ENCODE measurements at places on chromosomes 13 and 19.

DNA sequence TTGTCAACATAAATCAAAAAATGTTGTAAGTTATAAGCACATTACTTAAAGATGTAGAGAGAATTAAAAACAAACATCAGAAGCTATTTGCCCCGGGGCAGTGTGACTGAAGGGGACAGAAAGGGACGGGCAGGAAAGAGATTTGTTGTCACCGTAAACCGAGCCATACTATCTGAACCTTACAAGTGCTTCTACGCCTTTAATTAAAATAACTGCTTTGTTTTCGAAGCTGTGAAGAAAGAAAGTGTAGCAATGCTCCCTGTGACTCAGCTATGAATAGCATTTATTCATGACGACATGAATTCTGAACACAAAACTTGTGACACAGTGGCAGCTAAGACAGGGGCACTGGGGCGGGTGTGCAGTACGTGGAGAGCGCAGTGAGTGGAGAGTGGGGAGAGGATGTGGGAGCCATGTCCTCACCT is 30.0 kb downstream of the ZNF787 start:
- peak; percentile 72 for DNase-seq

GRCh38 chr19:7292950-7293761 is 1.1 kb downstream of the INSR start:
- no peak for DNase-seq

DNA sequence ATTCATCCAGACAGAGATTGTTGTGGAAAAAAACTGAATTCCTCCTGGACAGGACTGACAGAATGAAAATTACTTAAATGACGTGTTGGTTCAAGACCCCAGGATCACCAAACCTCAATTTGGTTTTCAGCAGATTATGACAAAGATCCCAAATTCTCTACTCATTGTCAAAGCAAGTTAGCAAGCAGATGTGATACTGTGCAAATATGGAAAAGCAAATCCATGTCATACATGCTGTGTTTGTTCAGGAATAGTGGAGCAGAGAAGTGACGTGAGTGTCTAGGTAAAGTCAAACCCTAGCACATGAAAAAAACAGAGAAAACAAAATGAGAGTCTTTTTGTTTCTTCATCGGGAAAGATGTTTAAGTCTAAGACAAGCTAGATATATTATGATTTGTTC is 169.2 kb upstream of the NBEA start:
- DNase-seq, result no peak

DNA sequence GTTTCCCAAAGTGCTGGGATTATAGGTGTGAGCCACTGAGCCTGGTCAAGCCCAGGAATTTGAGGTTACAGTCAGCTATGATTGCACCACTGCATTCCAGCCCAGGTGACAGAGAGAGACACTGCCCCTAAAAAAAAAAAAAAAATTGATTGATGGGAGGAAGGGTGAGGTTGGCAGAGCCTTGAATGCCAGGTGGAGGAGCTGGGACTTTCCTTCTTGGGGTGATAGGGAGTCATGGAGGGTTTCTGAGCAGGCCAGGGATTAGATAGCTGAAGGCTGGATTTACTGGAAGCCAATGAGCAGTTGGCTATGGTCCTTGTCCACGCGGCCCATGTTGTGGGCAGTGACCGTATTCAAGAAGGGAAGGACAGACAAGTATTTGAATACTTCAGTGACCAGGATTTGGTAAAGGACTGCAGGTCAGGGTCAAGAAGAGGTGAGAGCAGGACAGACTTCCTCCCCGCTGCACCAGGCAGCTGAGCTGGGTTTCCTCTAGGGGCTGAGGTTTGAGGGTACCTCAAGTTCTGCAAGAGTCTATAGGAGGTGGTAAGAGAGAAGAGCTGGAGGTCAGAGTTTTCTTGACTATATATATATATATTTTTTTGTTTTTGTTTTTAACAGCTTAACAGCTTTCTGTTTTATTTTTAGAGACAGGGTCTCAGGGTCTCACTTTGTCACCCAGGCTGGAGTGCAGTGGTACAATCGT is 6.9 kb upstream of the ICAM4 start:
- no peak for DNase-seq

DNA sequence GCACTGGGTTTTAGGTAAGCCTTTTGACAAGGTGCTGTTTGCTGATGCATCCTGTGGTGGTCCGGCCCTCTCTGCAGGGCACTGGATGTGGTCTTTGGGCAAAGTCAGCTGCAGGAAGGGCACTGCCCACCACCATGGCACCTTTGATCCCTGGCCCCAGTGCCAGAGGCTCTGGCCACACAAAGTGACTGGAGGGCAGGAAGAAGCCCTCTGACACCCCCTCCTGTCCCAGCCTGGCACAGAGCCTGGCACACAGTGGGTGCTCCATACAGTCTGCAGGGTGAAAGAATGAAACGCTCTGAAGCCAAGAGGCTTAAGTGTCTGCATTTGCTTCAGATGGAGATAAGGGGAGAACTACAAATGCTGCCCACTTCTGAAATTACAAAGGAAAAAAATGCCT is 47.6 kb upstream of the CNMD start:
- no peak for DNase-seq

DNA sequence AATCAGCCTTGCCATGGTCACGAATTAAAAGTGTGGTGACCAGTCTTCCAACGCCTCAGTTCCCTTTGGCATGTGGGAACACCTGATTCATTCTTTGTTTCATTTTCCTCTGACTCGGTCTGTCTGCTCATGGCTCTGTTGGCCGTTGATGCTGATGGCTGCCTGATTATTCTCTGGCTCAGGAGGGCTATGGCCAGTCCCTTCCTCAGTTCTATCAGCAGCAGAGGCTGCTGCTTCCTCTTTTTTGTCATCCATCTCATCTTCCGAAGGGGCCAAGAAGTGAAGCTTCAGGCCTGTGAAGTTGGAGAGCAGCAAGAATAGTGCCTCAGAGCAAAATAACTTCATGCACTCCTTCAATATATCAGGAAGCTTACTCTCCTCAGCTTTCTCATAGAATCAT is 9.5 kb upstream of the MLNR start:
- no peak for DNase-seq

DNA sequence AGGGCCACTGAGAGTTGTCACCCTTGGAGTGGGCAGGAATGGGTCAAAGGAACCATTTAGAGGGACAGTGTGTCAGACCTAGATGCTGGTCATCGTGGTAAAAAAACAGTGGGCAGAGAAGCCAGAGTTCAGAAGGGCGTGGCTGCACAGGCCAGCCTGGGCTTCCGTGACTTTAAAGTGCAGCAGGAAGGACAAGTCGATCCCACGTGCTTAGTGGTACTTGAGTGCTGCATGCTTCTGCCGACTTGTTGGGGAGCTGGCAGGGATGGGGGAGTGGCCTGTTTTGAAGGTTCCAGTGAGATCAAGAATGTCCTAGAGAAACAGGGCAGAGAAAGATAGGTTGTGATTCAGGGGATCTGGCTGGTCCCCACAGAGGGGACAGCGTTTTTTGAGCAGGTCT is 17.0 kb downstream of the LYL1 start:
- DNase-seq, result no peak

GRCh38 chr19:32388393-32388855 is 17.1 kb upstream of the DPY19L3 start:
- DNase-seq, result no peak

- peak; percentile 63 for DNase-seq
Measured at GRCh38 chr19:6108721-6109633, 1.3 kb downstream of the RFX2 start.

DNA sequence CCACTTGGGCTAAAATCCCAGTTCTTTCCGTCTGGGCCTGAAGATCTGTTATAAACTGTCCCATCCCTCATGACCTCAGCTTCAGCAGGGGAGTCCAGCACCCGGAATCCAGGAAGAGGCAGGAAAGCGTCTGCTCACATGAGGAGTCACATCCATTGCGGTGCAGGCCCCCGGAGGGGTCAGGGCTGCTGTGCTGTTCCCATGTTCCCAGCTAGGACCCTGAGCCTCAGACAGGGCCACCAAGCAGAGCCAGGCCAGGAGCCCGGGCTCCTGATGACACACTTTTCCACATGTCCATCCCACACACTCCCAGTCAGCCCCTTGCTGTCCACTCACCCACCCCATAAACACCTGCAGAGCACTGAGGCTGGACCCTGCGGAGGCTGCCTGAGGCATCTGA is 45.3 kb upstream of the VSTM2B start:
- DNase-seq, result no peak

DNA sequence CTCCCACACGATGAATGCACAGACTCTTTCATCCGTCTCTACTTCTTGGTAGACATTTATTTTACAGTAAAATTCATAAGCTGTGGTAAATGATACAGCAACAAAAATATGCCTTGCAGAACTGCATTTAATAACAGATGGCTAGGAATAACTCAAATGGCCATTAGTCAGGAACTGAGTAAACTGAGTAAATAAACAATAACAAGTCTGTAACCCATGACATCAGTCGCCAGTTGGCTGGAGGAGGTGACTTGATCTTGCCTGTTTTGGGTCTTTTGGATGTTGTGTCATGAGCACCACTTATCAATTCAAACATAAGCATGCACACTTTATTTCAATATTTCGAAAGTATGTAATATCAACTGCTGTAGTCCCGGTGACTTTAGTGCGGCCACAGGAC is 632.6 kb upstream of the ARGLU1 start:
- DNase-seq, result no peak

GRCh38 chr19:45164577-45165335 is 4.0 kb upstream of the NKPD1 start:
- DNase-seq, result peak; percentile 88

- DNase-seq, result no peak
Measured at GRCh38 chr19:2653710-2654707, 48.5 kb downstream of the GNG7 start.

DNA sequence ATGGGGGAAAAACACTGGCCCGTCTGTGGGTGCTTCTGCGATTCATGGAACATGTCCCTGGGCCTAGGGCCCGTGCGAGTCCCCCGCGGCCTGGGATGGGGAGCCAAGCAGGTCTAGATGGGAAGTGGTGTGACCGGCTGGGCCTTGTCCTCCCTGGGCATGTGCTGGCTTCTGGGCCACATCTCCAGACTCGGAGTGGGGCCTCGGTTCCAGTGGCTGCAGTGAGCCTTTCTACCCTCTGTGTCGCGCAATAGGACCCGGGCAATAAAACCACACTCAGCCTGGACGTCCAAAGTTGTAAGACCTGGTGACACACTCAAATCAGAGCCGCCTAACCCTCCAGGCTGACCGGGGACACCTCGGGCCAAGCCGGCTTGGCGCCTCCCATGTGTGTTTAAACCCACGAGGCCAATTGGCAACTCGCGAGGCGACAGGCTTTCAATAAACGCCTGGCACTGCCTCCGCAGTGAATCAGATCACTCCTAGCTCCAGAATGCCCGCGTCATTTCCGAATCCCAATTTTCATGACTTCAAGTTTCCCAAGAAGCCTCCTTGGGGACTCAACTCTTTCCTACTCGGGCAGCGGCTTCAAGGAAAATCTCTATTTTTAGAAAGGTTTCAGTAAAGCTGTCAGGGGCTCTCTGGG is 57.3 kb downstream of the KLF2 start:
- no peak for DNase-seq

- DNase-seq, result no peak
Measured at GRCh38 chr13:32135056-32135390, 103.4 kb downstream of the FRY start.

DNA sequence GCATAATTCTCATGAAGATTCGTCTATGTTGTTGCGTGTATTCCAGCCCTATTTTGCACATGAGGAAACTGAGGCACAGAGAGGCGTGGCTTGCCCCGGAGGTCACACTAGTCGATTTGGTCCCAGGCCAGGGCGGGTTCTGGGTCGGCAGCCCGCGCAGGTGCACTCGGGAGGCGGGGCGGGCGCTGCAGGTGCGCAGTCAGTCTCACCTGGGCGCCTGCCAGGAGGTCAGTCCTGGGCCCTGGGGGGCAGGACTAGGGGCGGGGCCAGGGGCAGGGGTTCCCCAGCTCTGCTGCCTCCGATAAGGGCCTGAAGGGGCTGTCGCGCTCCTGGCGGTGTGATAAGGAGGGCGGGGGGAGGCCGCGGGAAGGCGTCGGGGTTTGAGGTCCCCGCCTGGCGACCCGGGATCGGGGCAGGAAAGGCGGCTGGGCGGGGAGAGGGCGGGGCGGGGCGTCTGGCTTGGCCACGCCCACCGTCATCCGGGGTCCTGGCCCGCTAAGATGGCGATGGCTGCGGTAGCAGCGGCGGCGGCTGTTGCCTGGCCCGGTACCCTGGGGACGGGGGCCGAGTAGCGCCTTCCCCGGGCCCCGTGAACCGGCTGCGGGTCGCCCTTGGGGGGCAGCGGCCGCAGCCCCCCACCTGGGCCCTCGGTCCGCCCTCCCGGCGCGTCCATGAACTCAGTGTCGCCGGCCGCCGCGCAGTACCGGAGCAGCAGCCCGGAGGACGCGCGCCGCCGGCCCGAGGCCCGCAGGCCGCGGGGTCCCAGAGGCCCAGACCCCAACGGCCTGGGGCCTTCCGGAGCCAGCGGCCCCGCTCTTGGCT is at the start of gene ATG4D:
ATG4D (plus strand) TSS at position 485 of the 822 bp plus-strand sequence; CDS start at position 672, 187 bp downstream.
- peak; percentile 66 for DNase-seq

- no peak for DNase-seq
Measured at GRCh38 chr13:53124623-53125022, 96.0 kb downstream of the OLFM4 start.

GRCh38 chr19:40530091-40530901 is 46.4 kb upstream of the SHKBP1 start:
- no peak for DNase-seq

- DNase-seq, result peak; percentile 71
Measured at GRCh38 chr19:12952488-12953137, 4.4 kb downstream of the GADD45GIP1 start.

DNA sequence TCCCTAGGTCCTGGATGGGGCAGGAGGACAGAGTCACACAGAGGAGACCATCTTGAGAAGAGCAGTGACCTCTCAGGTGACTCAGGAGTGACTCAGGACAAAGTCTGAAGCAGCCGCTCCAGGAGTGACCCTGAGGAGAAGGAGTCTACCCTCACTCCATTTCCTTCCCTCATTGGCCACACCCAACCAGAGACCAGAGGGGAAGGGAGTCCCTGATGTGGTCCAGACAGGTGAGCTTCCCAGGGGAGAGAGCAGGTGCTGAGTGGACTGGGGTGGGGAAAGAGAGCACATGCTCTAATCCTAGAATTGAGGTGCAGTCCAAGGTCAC is 75.5 kb upstream of the MEDAG start:
- DNase-seq, result no peak

DNA sequence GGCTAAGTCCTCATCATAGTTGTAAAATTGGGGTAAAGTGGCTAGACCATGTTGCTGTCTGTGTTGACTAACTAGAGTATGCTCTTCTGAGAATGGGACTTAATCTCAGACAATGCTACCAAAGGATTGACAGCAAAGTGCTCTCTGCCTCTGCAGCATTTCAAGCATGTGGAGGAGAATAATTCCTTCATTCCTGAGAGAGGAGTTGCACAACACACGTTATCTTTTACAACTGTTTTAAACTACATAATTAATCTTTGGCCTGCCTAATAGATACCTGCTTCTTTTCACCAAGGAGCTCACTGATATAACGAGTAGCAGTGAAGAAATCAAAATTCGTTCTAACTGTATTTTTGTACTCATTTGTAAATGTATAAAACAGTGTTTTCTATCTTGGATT is 2172.2 kb downstream of the PCDH9 start:
- DNase-seq, result peak; percentile 25
